ENCODE measurements at places on chromosomes 12 and 14. TPM values are rescaled to one million over a fixed set of nuclear protein-coding genes. Genes with fewer than 3 reads are reported as not detected.

Gene GPHN
- total RNA-seq, result 23.2 TPM

Gene FAM186B
- total RNA-seq, result not detected

Gene CCDC175
- not detected for total RNA-seq

Gene AQP5
- not detected for total RNA-seq

Gene PGF
- 0.48 TPM for total RNA-seq

Gene SCN8A
- total RNA-seq, result 0.73 TPM

Gene LRRC10
- not detected for total RNA-seq

Gene NEUROD4
- total RNA-seq, result not detected

Gene NRL
- total RNA-seq, result 2.5 TPM

Gene NPAS3
- not detected for total RNA-seq

Gene EXOC5
- 59.0 TPM for total RNA-seq

Gene WNT5B
- total RNA-seq, result 0.30 TPM
